ENCODE measurements at places on chromosomes 7 and 10.

- DNase-seq = no peak
These were observed 25.2 kb downstream of the IRF5 start for GRCh38 chr7:128962899-128963298.

- peak; percentile 97 for DNase-seq
These were observed 148.6 kb upstream of the FAM3C start for GRCh38 chr7:121544726-121545125.

DNA sequence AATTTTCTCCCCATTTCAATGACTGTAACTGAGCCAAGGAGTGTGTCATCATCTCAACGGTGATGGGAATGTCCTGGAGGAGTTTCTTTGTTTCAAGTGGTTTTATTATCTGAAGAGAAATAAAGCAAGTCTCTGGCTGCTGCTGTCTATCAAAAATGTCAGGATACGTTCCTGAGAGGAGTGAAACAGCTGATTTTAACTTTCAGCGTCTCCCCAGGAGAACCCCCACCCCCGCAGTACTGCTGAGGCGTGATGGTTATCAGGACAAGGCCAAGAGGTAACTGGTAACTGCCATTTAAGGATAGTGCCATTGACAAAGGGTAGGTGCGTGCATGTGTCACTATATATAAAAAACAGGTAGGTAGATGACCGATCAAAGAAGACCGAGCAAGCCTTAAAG, 70.3 kb upstream of the LRGUK start:
- DNase-seq = no peak

GRCh38 chr7:149642589-149642988, 130.8 kb downstream of the ZNF467 start:
- DNase-seq = no peak

DNA sequence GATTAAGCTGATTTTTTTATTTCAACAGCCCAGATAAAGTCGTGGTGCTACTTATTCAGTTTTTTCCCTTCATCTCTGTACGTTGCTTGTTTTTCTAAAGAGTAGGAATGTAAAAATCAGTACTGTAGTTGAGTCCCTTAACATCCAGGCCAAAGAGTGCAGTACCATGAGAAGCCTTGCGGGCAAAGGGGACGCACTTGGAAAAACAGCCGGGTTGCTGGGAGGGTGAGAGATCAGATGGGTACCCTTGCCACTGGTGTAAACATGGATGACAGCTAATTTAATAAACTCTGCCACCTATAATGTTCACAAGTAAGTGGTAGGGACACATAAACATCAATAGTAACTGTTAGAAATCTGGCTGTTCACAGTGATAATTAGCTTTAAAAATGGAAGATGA, 175.9 kb downstream of the POU6F2 start:
- no peak for DNase-seq

DNA sequence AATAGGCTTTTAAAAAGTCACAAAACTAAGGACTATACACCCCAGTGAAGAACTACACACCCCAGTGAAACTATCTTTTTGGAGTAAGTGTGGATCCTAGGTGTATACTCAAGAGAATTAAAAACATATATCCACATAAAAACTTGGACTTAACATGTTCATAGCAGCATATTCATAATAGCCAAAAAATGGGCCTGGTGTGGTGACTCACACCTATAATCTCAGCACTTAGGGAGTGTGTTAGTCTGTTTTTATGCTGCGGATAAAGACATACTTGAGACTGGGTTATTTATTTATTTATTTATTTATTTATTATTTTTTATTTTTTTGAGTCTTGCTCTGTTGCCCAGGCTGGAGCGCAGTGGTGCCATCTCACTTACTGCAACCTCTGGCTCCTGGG, 19.0 kb upstream of the COMTD1 start:
- no peak for DNase-seq

DNA sequence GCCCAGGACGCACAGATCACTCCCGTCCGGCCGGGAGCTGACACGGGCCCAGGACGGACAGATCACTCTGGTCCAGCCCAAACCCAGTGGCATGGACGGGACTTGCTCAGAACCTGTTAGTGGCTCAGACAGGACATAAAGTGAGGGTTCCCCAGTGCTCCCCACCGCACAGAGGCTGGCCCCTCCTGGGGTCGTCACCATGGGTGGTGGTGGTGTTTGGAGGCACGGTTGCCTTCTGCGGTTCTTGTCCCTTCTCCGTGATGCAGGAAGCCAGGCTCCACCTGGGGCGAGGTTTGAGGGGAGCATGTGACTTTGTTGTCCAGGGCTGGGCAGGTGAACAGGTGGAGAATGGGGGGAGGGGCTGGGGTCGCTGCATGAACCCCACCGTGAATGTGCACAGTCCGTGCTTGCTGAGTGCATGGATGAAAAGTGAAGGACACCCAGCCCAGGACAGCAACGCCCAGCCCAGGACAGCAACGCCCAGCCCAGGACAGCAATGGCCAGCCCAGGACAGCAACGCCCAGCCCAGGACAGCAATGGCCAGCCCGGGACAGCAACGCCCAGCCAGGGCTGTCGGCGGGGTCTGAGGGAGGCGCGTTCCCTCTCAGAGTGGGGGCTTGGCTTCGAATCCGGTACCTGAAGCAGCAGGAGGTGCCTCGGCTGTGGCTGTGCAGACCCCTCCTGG, 26.7 kb downstream of the FAM20C start:
- DNase-seq = no peak

DNA sequence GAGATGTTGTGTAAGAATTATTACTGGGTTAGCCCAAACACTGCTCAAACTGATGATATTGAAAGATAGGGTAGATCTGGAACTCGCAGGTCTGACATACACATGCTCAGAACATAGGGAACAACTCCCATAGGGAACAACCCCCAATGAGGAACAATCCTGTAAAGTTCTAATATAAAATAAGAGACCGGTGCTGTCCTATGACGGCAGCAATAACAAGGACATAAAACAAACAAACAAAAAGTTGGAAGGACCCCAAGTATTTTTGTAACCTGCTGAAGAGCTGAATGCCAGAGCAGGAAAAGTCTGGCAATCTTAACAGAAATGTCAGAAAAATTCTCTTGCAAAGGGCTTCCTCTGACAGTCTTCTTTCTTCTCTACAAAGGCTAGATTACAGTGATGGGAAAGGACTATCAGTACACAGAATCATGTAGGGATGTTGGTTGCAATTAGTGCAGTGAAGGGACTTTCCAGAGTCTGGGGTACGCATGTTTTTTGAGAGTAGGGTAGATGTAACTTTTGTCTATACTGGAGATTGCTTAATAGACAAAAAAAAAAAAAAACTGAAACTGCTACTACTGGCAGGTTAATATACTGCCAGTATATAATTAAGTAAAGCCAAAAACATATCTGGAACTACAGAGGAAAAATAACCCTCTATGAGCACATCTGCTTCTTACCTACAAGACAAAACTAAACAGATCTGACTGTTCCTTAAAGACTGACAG, 35.5 kb downstream of the IDE start:
- DNase-seq = no peak

GRCh38 chr10:93820434-93820833, 62.7 kb downstream of the LGI1 start:
- DNase-seq = no peak

- peak; percentile 33 for DNase-seq
These were observed 19.9 kb downstream of the KLF6 start for GRCh38 chr10:3765146-3765545.

DNA sequence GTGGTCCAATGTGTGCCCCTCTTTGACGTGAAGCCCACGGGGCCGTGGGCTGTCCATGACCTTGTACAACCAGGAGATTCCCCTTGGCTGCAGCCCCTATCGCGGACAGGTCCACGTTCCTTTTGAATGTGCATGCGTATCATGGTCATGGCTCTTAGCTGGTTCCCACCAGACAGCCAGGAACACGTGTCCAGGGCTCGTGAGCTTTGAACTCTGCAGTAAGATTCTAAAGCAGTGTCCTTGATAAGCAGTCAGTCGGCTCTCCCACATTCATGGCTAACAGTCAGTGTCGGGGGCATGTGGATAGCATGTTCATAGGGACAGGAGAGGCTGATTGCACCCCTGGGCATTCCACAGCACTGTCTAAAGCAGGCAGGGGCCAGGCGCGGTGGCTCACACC, 75.9 kb upstream of the SH2B2 start:
- DNase-seq = no peak

- no peak for DNase-seq
These were observed 5.9 kb upstream of the LRRC18 start for GRCh38 chr10:48945441-48946130.

- no peak for DNase-seq
These were observed 610.1 kb downstream of the LRMDA start for GRCh38 chr10:76041551-76041950.

- no peak for DNase-seq
These were observed 320.5 kb downstream of the MAGI2 start for GRCh38 chr7:79132844-79133451.

DNA sequence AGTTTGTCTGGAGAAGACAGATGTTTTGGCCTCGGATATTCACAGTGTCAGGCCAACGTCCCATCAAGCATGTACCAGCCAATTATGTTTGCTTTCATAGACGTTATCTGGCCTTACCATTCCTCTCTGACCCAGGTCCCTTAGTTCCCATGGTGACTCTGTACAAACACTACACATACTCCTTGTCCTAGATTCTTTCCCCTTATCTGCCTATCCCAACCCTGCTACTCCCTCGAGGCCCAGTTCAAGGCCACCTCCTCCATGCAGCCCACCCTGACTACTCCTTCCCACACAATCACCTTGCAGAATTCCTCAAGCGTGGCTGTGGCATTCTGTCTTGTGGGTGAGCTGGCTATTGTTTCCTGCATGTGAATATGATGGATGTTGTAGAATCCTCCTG, 155.2 kb downstream of the PRKAG2 start:
- DNase-seq = no peak

- DNase-seq = no peak
These were observed 59.8 kb upstream of the IL6 start for GRCh38 chr7:22667187-22667561.

DNA sequence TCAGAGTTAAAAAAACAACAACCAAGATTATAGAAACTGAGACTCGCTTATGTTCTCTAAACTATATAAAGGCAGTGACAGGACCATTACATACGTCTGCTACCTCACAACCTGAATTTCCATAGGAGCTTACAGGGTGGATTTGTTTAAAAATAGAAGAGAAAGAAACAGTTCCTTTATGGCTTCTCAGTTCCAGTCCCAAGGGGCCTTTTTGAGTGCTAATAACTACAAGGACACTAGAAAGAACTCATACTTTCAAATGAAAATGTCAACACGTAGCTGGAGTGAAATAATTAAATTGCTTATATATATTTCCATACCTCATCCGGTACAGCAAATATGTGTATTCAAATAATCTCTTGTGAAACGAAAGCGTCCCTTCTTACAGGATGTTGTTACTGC, 19.7 kb downstream of the TSPAN12 start:
- DNase-seq = no peak

DNA sequence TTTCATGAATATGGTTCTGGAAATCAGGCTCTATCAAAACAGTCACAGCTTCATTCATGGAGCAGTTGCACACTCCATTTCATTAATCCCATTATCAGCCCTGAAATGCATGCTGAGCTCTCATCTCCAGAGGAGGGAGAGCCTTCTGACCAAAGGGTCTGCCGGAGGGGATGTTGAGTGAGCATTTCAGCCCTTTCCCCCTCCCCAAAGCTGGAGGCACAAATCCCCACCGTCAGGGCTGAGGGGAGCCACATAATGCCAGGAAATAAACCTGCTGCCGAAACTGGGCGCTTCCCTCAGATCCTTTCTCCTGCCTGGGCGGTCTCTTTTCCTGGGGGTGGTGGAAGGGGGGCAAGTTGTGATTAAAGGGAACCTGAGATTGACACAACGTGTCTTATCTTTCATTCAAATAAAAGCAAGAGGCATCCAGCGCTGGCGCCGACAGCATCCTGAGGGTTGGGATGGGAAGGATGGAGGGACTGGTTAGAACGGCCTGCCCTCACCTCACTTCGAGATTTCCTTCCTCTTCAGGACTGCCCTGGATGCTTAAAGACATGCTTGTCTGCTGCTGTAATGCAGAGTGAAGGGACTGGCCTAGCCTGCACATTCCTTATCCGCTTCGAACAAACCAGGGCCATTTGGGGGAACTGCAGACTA, 71.6 kb downstream of the TLL2 start:
- DNase-seq = no peak

DNA sequence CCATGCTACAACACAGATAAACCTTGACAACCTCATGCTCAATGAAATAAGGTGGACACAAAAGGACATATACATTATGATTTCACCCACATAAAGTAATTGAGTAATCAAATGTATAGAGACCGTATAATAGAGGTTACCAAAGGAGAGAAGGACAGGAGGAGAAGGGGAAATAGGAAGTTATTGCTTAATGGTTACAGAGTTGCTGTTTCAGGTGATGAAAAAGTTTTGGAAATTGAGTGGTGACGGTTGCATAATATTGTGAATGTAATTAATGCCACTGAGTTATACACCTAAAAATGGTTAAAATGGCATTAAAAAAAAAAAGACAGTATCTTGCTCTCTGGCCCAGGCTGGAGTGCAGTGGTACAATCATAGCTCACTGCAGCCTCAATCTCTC, 1.5 kb upstream of the OGDH start:
- DNase-seq = no peak

GRCh38 chr7:139914306-139915267, 85.5 kb downstream of the TBXAS1 start:
- DNase-seq = peak; percentile 77

- no peak for DNase-seq
These were observed 62.7 kb upstream of the CARD11 start for GRCh38 chr7:3106361-3106826.

DNA sequence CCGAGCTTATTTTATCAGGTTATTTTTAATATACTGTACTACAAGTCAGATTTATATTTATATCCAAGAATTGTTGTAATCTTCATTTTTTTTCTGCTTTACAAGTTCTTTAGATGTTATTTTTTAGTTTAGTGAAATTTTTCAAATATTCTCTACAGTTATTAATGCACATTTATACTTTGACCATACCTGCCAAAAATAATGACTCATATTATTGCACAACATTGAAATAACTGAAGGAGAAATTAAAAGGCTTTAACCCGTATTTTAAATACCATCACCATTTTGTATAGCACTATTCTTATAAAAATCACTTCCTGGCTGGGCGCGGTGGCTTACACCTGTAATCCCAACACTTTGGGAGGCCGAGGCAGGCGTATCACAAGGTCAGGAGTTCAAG, 278.5 kb downstream of the BICC1 start:
- peak; percentile 63 for DNase-seq

- no peak for DNase-seq
These were observed 232.0 kb downstream of the PAXIP1 start for GRCh38 chr7:154770962-154771361.

DNA sequence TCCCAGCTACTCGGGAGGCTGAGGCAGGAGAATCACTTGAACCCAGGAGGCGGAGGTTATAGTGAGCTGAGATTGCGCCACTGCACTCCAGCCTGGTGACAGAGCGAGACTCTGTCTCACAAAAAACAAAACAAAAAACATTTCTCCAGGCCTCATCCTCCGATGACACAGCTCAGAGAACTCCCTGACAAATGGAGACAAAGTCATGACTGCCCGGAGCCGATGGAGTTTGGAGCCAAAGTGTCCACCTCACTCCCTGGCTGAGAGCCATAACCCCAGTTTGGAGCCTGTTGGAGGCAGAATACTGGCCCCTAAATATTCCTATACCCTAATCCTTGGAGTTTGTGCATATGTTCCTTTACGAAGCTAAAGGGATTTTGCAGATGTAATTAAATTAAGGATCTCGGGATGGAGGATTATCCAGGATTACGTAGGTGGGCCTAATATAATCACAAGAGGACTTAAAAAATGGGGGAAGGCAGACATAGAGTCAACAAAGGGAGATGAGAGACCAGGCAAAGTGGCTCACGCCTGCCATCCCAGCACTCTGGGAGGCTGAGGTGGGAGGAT, 22.7 kb downstream of the SSC4D start:
- peak; percentile 33 for DNase-seq
